NCI-H526 (cell line): ENCODE measurements at places on chromosomes 7 and 10.

GRCh38 chr10:17387861-17388503, 66.4 kb downstream of the ST8SIA6 start:
- DNase-seq, result peak; percentile 95

DNA sequence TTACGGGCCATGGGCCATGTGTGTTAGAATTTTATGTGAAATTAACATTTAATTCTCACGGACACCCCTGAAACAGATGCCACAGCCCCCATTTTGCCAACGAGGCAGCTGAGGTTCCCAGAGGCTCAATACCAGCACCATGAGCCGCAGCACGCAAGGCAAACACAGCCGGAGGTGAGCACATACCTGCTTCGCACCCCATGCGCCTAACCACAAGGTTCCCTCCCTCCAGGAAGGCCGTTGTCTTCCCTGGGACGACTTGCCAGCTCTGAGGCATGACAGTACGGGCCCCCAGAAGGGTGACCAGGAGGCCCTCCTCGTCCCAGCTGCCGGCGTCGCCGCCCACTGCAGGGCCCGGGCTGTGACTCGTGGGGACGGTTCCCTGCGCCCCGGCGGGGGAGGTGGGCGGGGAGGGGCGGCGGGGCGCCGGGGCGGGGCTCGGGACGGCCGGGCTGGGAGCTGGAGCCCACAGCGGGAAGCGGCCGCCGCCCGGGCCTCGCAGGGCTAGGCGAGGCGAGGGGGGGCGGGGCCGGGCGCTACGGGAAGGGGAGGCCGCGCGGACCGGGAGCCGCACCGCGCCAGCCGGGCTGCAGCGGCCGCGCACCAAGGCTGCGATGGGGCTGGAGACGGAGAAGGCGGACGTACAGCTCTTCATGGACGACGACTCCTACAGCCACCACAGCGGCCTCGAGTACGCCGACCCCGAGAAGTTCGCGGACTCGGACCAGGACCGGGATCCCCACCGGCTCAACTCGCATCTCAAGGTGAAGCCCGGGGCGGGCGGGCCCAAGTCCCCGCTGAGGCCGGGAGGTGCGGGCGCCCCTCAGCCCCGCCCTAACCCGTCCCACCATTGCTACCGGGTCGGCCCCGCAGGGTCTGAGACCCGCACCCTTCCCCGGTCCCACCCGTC, at the start of gene CAV2:
TSS of gene CAV2 (plus strand) at position 571 of the 910 bp plus-strand sequence. CDS start at position 615, 44 bp downstream.
- DNase-seq, result peak; percentile 37

DNA sequence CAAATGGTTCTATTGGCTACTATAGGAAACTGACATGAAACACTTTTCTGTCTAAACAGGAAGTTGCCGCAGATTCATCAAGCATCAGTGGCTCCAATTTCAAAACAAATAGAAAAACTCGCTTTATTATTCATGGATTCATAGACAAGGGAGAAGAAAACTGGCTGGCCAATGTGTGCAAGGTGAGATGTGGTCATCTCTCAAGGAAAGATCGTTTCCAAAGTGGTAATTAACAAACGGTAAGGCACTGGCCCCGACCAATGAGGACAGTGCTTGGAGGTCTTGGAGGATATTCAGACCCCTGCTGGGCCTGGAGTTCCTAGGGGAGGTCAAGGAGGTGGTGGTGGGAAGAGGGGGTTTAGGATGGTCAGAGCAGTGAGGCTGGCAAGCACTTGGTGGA, 2.6 kb downstream of the PNLIP start:
- DNase-seq, result no peak

- no peak for DNase-seq
Observed at GRCh38 chr10:73865107-73865458, 9.3 kb downstream of the CAMK2G start.

DNA sequence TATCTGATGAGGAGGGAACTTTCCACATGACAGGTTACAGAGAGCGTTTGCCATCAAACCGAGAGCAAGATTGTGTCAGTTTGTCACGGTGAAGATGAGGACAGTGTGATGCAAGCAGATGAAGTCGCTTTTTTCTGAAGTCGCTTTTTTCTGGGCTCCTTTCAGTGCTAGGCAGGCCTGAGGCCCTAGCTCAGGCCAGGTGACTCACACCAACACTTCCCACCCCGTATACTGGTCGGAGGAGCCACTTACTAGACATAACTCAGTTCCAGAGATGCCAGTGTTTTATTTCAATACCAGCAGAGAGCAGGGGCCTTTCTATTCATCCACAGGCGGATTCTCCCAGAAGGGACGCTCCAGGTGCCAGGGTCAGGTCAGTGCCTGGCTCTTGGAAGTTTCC, 58.9 kb downstream of the SFMBT2 start:
- no peak for DNase-seq

DNA sequence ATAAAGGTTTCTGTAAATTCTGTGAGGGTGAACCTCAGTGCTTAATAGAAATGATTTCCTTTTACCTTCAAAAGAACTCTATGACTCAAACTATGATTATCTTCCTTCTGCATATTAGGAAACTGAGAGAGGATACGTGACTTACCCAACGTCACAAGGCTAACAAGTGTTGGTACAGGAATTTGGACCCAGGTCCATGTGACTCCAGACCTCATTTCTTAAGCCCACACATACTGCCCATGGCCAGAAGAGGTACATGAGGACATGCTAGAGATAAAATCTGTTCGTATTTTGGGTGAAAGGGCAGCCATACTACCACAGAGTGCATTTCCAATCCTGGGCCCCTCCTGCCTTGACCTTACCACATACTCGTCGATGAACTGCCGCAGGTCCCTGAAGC, 61.5 kb upstream of the TM9SF3 start:
- DNase-seq, result no peak

- no peak for DNase-seq
Observed at GRCh38 chr7:110170841-110171240, 920.1 kb upstream of the LRRN3 start.
